Left renal pelvis (tissue), 4 donors: ENCODE measurements at places on chromosomes 11 and 22.
A peak's percentile ranks its signal among the peaks of the same experiment; 100 is the strongest.

- no peak for DNase-seq
Measured at GRCh38 chr11:62556875-62557631, 10.4 kb upstream of the AHNAK start.

DNA sequence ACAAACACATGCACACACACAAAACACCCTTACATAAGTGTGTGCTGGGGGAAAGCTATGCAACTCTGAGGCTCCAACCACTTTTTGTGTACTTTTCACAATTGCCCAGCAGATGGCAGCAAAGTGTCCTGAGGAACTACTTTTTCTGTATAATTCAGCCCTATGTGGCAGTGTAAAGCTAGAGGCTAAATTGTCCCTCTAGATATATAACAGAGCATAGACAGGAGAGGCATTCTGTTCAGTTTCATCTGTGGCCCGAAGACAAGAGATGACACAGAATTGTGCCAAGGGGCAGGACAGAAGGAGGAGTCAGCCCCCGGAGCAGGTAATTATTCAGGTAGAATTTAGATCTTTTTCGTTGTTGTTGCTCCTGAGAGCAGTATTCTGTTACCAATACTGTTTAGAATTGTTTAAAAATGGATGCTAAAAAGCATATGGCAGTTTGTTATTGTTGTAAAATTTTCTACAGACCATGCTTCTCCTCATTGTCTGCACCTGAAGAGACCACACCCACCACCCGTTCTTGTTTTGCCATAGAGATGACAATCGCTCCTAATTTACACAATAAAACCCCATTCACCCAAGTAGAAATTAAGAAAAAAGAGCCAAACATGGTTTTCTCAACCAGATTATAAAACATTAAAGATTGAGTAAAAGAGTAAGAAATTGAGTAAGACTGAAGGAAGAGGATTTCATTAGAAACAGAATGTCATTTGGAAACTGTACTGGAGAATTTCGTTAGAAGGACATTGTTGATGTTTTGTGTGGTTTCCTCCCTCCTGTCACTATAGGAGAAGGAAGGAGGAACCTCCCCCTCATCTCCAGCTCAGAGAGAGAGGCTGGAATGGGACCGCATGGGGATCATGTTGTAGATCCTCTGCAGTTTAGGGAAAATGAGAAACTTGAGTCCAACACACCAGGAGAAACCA is 14.5 kb upstream of the MS4A7 start:
- DNase-seq, result peak; percentile 47

DNA sequence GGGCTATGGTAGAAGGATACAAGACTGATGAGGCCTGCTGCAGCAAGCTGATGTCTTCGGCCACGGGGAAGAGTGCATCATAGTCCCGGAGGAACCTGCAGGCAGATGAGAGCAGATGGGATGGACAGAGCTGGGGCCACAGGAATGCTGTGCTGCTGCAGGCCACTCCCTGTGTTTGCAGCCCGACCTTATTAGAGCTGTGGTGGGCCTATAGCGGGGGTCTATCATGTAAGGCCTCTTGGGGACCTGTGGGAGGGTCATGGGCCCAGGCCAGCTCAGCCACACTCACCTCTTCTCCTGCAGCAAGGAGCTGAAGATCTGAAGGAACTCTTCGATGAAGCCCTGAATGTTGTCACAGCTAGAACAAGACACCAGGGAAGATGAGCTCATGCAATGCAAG is 31.9 kb downstream of the ASCC2 start:
- DNase-seq, result no peak

GRCh38 chr11:66297610-66298009 is 5.9 kb downstream of the TMEM151A start:
- no peak for DNase-seq

DNA sequence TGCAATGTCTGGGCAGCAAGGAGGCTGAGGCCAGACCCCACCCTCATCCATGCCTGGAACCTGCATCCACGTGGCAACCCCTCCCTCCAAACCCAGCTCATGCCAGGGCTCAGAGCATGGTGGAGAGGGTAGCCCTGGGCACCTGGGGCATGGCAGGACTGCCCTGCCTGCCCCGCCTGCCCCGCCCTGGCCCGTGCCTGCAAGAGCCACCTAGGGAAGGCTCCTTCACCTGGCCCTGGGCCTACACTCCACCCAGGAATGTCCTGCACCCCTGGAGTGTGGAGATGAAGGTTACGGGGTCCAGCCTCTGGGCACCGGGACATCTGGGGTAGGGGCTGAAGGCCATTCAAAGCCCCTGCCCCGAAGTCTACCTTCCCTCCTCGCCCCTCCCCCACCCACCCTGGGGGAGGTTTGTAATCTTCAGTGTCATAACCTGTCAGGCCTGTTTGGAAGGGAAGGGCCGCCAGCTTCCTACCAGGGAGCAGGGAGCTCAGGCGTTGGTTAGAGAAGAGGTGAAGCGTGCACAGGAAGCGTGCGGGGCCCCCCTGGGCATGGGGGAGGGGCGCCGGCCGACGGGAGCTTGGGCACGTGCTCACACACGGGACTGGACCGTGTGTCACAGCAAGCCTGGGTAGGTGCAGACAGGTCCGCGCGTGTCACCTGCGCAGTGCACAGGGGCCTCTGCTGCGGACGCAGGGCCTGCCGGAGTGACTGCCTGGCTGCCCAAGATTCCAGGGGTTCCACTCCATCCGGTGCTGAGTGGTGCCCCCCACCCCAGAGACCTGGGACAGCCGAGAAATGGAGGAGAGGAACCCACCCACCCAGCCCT is 30.7 kb upstream of the TH start:
- DNase-seq, result no peak

DNA sequence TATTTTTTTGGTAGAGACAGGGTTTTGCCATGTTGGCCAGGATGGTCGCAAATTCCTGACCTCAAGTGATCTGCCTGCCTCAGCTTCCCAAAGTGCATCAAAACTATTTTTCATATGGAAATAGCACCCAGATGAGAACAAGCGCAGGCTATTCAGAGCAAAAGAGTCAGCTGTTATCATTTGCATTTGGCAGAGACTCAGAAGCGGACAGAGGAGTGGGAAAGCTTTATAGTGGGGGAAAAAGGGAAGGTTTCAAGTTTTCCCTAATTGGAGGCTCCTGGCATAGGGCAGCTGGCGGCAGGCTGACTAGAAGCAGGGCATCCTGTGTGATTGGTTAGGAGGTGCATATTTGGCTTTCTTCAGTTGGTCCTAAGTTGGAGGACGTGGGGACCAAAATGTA is 20.2 kb downstream of the ATG13 start:
- DNase-seq, result no peak

DNA sequence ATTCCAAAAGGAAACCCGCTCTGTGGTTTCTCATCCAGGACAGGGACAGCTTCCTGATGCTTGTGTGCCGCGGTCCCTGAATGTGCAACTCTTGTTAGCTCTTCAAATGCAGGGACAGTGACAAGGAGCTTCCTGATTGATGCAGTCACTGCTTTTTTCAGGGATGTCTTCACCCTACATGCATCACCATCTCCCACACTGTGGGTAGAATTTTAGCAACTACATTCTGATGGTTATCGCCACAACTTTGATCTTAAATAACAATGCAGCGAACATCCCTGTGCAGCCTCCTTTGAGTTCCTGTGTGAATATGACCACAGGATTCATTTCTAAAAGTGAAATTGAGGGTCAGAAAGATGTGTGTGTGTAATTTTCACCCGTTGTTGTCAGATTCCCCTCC is 115.0 kb downstream of the GGTLC2 start:
- no peak for DNase-seq

DNA sequence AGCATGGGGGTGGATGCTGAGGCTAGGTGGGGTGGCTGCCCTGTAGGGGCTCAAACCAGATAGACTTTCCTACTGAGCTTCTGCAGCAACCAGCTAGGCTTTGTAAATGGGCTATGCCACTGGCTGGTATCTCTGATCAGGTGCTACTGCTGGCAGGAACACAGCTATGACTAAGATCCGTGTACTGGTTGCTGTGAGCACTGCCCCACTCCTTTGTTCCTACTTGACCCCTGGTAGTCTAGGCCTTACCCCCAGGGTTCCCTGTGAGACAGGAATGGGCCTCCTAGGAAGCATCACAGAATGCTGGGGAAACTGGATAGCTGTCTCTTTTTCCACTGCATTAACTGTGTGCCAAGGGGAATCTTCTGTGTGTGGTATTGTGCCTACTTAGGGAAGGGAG is 58.4 kb upstream of the GAB2 start:
- no peak for DNase-seq

GRCh38 chr11:125163431-125164063 is 1.0 kb upstream of the PKNOX2 start:
- no peak for DNase-seq

DNA sequence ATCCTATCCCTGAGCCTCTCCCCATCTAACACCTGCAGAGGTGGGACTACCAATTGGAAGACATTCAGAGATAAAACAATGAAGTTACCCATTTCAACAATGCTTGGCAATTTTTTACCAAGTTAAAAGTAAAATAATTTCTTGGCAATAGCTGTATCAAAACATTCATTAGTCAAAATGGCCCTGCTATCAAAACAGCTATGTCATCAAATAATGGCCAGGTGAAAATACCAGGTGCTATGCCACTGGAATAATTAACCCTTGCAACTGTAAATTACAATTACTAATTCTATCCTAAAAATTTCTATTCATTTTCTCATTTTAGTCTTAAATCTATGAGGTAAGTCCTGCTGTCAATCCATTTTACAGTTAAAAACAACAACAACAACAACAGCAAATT is 43.3 kb downstream of the NOX4 start:
- DNase-seq, result no peak

DNA sequence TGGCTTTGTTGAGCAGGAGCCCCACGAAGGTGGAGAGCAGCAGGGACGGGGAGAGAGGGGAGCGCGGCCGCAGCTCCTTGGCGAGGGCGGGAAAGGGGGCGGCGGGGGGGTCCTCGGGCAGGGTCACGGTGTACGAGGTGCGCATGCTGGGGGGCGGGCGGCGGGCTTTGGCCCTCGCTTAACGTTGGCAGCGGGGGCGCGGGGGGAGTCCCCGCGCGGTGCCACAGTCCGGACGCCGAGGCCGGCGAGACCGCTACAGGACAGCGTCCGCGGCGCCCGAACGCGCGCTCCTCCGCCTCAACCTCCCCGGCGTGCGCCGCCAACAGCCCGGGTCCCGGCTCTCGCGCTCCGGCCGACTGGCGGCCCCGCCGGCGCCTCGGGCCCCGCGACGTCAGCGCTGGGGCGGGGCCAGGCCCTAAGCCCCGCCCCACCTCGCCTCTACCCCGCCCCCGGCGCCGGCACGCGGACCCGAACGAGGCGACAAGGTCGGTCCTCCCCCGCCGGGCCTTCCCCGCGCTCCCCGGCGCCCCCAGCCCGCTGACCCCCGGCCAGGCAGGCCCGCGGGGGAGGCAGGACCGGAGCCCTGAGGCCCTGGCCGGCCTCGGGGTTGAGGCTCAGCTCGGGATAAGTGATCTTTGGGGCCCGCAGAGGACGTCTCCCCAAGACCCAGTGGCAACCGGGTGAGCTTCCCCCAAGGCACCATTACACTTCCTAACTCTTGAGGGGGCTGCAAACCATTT is 17.5 kb downstream of the USP2 start:
- DNase-seq, result no peak

DNA sequence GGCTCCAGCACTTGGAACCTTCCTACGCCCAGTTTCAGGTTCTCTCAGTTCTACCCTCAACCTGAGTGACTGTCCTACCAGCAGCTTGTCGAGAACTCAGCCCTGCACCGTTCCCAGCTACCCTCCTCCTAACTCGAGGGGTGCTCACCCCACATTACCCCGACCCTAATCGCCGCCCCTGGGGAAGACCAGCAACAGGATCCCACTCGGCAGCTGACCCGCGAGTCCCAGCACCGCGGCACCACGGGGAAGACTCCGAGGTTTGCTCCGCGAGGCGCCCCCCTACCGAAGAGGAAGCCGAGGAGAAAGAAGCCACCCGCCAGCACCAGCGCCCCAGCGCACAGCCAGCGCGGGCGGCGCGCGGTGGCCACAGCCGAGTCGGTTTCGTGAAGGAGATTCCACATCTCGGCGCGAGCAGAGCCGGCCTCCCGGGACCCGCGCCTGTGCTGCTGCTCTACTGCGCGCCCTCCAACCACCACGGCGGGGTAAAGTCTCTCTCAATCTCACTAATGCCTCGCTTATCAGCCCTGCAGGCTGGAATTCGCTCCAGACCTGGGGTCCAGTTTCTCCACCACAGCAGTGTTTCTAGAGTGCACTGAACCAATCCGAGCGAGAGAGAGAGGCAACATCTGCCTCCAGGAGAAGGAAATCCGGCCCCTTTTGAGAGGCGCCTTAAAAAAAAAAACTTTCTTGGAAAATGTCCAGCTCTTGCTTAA is at the start of gene FOLH1:
FOLH1 (minus strand) TSS at position 597 of the 716 bp plus-strand sequence; CDS start at position 404, 193 bp downstream.
- peak; percentile 65 for DNase-seq

DNA sequence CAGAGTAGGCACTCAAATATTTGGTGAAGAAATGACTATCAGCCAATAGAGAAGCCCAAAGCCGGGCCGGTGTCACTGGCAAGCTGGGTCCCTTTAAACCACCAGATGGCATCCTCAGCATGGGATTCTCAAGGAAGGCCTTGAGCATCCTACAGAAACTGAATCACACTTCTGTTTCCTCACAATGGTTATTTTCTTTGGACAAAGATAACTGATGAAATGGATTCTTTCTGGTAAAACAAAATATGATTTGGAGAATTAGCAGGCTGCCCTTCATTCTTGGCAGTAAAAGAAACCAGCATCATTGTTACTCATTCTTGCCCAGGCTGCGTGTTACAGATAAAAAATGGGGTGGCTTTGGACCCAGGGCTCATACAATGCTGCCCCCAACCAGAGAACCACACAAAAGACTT is 30.3 kb upstream of the ASPHD2 start:
- no peak for DNase-seq

- no peak for DNase-seq
Measured at GRCh38 chr22:17281026-17281425, 61.8 kb upstream of the ADA2 start.

- no peak for DNase-seq
Measured at GRCh38 chr11:16780146-16780545, 41.7 kb downstream of the C11orf58 start.

- no peak for DNase-seq
Measured at GRCh38 chr11:45537614-45538013, 127.8 kb downstream of the CHST1 start.

GRCh38 chr11:19861171-19861570 is 148.5 kb downstream of the NAV2 start:
- no peak for DNase-seq

DNA sequence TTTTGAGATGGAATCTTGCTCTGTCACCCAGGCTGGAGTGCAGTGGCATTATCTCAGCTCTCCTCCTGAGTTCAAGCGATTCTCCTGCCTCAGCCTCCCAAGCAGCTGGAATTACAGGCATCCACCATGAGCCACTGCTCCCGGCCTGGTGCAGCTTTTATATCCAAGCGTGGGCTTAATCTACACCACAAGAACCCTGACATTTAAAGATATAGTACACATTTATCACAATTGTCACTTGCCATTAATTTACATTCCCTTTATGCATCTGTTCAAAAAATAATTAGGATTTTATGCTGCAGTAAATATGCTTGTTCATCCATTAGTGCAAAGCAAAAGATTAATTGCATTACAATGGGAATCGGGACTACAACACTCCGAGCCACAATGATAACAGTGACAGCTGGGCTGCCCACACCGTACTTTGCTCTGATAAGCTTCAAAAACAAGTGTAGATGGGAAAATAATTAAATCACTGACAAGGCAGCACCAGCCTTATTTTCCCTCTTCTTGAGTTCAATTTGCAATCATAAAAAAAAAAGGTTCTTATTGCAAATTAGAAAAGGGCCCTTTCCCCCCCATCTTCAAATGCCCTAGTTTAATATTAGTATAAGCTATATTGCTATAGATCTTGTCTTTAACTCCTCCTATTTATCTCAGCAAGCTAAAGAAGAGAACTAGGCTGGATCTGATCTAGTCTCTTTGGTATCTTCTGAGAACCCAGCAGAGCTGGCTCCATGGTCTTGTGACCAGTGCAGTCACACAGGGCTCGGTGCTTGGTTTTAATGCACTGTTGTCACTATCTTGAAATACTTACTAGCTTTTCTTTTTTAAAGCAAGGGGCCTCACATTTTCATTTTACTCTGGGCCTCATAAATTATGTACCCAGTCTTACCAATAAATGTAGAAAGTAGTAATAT is 206.2 kb upstream of the LRRC4C start:
- no peak for DNase-seq
